ENCODE measurements at places on chromosomes 7 and 10. TPM values are rescaled to one million over a fixed set of nuclear protein-coding genes. Genes with fewer than 3 reads are reported as not detected.

GRCh38 chr10:4763513-4763912, 62.5 kb upstream of the AKR1E2 start:
- no peak overlapping the region for H3K27ac ChIP-seq
- peaks cover 8% of the 10 kb centered on the region for H3K27me3 ChIP-seq
- H3K36me3 ChIP-seq: no peaks in the 10 kb centered on the region
- no peaks in the 10 kb centered on the region for H3K4me1 ChIP-seq
- H3K4me3 ChIP-seq: no peak overlapping the region

- H3K4me3 ChIP-seq: peak overlapping the region; percentile 7
- H3K27me3 ChIP-seq: peaks cover 55% of the 10 kb centered on the region
- no peaks in the 10 kb centered on the region for H3K36me3 ChIP-seq
- peaks cover 5% of the 10 kb centered on the region for H3K4me1 ChIP-seq
- no peak for DNase-seq
- H3K27ac ChIP-seq: no peak overlapping the region
These were observed 1.2 kb upstream of the PLCE1 start for GRCh38 chr10:93992400-93993030.

DNA sequence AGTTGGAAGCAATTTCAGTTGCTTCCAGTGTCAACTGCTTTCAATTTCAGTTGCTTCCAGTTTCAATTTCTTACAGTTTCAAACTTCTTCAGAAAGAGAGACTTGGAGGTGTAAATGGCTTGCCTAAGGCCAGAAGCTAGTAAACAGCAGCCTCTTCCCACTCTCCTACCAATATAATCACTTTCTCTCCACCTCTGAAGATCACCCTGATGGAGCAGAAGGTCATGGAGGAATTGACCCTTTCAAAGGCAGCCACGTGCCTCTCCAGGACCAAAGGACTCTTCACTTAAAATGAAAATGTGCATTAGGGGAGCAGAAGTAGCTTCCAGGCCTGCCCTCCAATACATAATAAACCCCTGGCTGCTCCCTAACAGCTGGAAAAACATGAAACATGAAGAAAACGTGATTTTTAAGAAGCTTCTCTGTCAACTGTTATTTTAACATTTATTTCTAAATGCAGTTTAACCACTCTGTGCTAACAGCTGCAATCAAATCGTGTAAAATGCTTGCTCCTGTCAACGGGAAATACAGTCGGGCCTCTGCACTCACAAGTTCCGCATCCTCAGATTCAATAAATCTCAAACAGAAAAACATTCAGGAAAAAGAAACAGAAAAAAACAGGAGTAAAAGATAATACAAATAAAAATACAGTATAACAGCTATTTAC, 1020.6 kb downstream of the XPNPEP1 start:
- no peaks in the 10 kb centered on the region for H3K36me3 ChIP-seq
- no peaks in the 10 kb centered on the region for H3K27me3 ChIP-seq
- no peak overlapping the region for H3K4me3 ChIP-seq
- H3K27ac ChIP-seq: no peak overlapping the region
- no peak for DNase-seq
- no peaks in the 10 kb centered on the region for H3K4me1 ChIP-seq

GRCh38 chr7:152383341-152384234, 52.2 kb downstream of the KMT2C start:
- no peak for DNase-seq
- no peak overlapping the region for H3K4me3 ChIP-seq
- H3K27ac ChIP-seq: no peak overlapping the region
- peaks cover 7% of the 10 kb centered on the region for H3K4me1 ChIP-seq

ADRA2A gene
- not detected for total RNA-seq

GRCh38 chr10:62652564-62652963, 152.0 kb upstream of the ADO start:
- H3K36me3 ChIP-seq: no peaks in the 10 kb centered on the region
- H3K4me3 ChIP-seq: no peak overlapping the region
- H3K27ac ChIP-seq: no peak overlapping the region
- no peaks in the 10 kb centered on the region for H3K27me3 ChIP-seq

GRCh38 chr10:51109801-51110533, 35.7 kb downstream of the PRKG1 start:
- no peak for DNase-seq
- no peaks in the 10 kb centered on the region for H3K27me3 ChIP-seq
- H3K4me1 ChIP-seq: no peaks in the 10 kb centered on the region

GRCh38 chr7:151377406-151377805, 32.4 kb downstream of the WDR86 start:
- H3K4me3 ChIP-seq: no peak overlapping the region
- H3K4me1 ChIP-seq: peaks cover 8% of the 10 kb centered on the region
- H3K27ac ChIP-seq: no peak overlapping the region
- peaks cover 10% of the 10 kb centered on the region for H3K27me3 ChIP-seq

DNA sequence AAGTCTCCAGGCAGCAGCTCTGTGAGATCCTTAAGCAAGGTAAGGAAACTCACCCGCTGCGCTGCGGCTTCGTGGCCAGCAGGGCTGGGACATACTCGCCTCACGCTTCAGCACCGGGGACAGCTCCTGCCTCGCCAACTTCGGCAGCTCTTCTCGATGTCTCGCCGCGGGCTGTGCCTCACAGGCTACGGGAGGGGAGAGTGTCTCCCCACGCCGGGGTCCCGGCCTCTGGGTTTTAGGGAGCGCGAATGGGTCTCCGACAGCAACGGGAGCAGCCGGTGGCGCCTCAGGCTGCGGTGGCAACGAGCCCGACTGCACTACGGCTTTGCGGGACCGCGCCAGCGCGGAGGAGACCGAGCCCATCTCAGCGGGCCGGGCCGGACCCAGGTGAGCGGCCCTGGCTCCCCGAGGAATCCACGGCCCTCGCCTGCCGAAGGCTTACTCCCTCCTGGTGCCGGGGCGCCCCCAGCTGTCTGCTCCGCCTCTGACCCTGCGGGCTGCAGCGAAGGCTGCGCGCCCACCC, 62.4 kb downstream of the LSM5 start:
- H3K27me3 ChIP-seq: peaks cover 19% of the 10 kb centered on the region
- no peaks in the 10 kb centered on the region for H3K36me3 ChIP-seq
- no peaks in the 10 kb centered on the region for H3K4me1 ChIP-seq

DNA sequence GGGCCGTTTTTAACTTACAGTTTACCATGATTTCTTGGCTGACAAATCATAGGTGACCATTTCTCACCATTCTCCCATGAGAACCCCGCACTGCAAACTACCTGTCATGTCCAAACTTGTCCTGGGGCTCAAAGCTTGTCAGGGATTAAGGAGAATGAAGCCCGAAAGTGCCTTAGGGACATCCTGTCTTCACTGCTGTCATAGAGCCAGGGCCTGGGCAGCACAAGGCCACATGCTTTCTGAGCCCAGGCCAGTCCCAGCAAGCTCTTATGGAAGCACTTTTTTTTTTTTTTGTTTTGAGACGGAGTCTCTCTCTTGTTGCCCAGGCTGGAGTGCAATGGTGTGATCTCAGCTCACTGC, 33.9 kb downstream of the CCM2 start:
- H3K4me1 ChIP-seq: peaks cover 83% of the 10 kb centered on the region
- H3K27ac ChIP-seq: peak overlapping the region; percentile 79
- H3K36me3 ChIP-seq: peaks cover 73% of the 10 kb centered on the region
- no peak for DNase-seq

GRCh38 chr7:81031996-81032395, 113.1 kb upstream of the SEMA3C start:
- no peaks in the 10 kb centered on the region for H3K36me3 ChIP-seq
- no peaks in the 10 kb centered on the region for H3K27me3 ChIP-seq
- H3K4me3 ChIP-seq: no peak overlapping the region
- H3K27ac ChIP-seq: no peak overlapping the region

DNA sequence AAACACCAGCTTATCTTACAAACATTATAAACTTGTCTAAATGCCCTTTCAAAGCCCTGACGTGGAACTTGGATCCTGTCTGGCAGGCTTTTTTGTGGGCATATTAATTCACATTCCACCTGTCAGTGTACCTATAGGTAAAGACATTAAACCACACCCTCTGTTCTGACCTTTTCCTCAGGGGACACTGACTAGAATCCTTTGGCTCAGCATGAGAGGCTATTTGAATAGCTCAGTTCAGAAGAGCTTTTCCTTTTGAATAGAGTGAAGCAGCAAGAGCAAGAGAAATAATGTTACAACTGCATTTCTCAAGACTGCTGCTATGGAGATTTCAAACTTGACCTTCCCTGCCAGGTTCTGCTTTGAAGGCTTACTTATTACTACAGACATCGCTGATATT, 76.9 kb downstream of the CYP51A1 start:
- peaks cover 13% of the 10 kb centered on the region for H3K4me1 ChIP-seq
- H3K27me3 ChIP-seq: no peaks in the 10 kb centered on the region
- DNase-seq: no peak
- no peak overlapping the region for H3K4me3 ChIP-seq
- no peak overlapping the region for H3K27ac ChIP-seq

DNA sequence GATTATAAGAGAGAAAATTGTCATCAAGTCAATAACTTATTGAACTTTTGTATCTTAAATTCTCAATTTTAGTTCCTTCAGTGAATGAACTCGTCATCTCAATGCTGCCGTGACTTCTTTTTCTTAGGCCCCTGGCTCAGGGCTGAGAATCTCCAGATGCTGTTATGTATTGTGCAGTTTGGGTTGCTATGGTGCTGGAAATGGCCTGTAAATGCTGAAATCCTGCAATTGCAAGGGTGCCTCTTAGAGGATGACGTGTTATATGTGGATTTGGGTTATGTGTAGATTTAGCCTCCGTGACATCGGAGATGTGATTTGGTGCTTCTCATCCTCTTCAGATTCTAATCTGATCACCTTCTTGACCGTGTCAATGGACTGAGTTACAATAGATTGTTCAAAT, 55.7 kb upstream of the ZRANB1 start:
- H3K36me3 ChIP-seq: no peaks in the 10 kb centered on the region
- H3K27ac ChIP-seq: no peak overlapping the region
- peaks cover 2% of the 10 kb centered on the region for H3K27me3 ChIP-seq
- H3K4me1 ChIP-seq: no peaks in the 10 kb centered on the region
- no peak for DNase-seq

- no peaks in the 10 kb centered on the region for H3K27me3 ChIP-seq
- no peaks in the 10 kb centered on the region for H3K4me1 ChIP-seq
- no peaks in the 10 kb centered on the region for H3K36me3 ChIP-seq
- H3K4me3 ChIP-seq: no peak overlapping the region
- DNase-seq: no peak
These were observed 70.4 kb downstream of the GPR158 start for GRCh38 chr10:25245165-25245564.

- H3K36me3 ChIP-seq: no peaks in the 10 kb centered on the region
- no peaks in the 10 kb centered on the region for H3K4me1 ChIP-seq
- no peak overlapping the region for H3K27ac ChIP-seq
- no peak overlapping the region for H3K4me3 ChIP-seq
These were observed 45.1 kb upstream of the ADAM12 start for GRCh38 chr10:126433351-126433750.

- H3K4me3 ChIP-seq: no peak overlapping the region
- H3K27me3 ChIP-seq: peaks cover 4% of the 10 kb centered on the region
- H3K36me3 ChIP-seq: no peaks in the 10 kb centered on the region
These were observed 36.5 kb upstream of the LAMB4 start for GRCh38 chr7:108166687-108167086.

CYP26C1 gene
- not detected for total RNA-seq

C10orf67 gene
- total RNA-seq: not detected

GATAD1 gene
- 17.4 TPM for total RNA-seq

Measured in activated CD4-positive, alpha-beta memory T cell treated with anti-CD3 and anti-CD28 coated beads, Interleukin-2, amount 10 ng/mL, durations not matched to agents 7 days and 5 days (primary cell).